GM12892 (cell line): ENCODE measurements at places on chromosomes 3 and 15.

DNA sequence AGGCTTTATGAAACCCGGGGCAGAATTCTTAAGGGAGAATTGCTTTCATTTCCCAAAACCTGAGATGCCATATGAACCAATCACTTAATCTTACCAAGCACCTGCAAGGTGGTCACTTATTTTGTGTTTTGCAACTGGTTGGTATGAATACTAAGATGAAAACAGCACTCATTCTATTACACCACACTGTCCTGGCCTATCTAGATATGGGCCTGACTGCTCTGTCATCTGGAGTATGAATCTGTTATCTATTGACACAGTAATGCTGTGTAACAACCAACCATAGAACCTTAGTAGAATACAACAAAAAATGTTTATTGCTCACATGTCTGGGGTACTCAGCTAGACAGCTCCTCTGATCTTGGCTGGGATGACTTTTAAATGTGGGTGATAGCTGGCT lies 74.8 kb downstream of the TMEM266 start:
- DNase-seq = no peak

DNA sequence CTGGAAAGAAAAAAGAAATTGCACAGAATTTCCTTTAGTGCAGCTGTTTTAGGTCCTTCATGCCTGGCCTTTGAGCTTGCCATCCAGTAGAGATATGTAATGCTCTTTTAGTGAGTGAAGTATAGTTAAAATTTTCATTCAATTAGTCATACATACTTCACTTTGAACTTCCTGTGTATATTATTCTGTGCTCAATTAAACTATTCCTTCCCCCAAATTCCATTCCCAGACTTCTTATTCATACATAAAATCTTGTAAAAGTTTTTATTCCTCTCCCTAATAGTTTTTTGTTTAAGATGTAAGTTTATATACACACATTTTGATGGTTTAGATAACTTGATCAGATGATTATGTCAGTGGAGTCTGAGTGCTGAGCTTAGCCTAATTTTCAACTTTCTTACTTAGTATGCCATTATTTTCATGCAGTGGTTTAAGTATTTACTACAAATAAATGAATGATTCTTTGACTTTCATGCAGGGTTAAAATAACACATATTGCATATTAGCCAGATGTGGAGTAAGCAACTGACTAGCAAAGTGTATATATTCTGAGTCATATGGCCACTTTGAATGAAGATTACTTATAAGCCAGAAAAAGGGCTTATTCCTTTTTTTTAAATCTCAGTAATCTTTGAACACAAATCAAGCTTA lies 42.5 kb upstream of the ABHD10 start:
- DNase-seq = no peak

GRCh38 chr3:171979081-171979480 lies 60.3 kb upstream of the FNDC3B start:
- DNase-seq = no peak

GRCh38 chr3:39350714-39351113 lies 21.2 kb downstream of the CCR8 start:
- no peak for DNase-seq

- no peak for DNase-seq
Observed at GRCh38 chr3:150227839-150228238, 180.3 kb upstream of the TSC22D2 start.

GRCh38 chr3:188853856-188854771 lies 317.7 kb upstream of the TPRG1 start:
- DNase-seq = no peak

DNA sequence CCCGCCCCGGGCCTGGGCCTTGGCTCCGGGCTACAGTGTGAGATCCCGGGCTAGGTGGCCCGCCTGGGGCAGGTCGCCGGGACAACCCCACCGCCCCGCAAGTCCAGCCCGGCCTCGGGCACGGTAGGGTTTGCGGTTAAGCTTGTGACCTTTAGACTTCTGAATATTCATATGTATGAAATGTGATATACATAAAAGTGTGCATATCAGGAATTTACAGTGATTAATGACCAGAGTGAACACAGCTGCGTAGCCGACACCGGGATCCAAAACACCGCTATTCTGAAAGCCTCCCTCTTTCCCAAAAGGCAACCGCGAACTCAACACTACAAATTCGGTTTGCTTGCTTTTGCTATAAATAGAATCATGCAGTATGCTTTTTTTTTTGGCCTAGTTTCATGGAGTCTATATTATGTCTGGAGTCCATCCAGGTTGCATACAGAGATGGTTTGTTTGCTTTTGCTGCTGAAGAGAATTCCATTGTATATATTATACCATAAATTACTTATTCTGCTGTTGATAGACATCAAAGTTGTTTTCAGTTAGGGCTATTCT lies 636 bp upstream of the SNRPA1 start:
- no peak for DNase-seq

DNA sequence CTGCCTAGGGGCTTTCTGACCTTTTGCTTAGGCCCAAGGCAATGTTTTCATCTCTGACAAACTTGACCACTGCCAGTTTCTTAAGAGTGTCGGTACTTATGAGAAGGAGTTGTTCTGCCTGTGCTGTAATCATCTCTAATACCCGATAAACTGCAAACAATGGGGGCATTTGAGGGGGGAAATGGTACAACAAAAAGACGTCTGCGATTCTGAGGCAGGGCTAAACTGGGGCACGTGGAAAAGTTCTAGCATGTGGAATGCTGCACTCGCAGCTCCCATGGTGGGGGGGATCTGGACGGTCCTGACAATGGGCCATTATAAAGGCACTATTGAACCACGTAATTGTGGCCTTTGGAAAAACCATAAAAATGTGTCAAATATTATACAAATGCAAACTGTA lies 73.1 kb upstream of the SAMMSON start:
- no peak for DNase-seq

DNA sequence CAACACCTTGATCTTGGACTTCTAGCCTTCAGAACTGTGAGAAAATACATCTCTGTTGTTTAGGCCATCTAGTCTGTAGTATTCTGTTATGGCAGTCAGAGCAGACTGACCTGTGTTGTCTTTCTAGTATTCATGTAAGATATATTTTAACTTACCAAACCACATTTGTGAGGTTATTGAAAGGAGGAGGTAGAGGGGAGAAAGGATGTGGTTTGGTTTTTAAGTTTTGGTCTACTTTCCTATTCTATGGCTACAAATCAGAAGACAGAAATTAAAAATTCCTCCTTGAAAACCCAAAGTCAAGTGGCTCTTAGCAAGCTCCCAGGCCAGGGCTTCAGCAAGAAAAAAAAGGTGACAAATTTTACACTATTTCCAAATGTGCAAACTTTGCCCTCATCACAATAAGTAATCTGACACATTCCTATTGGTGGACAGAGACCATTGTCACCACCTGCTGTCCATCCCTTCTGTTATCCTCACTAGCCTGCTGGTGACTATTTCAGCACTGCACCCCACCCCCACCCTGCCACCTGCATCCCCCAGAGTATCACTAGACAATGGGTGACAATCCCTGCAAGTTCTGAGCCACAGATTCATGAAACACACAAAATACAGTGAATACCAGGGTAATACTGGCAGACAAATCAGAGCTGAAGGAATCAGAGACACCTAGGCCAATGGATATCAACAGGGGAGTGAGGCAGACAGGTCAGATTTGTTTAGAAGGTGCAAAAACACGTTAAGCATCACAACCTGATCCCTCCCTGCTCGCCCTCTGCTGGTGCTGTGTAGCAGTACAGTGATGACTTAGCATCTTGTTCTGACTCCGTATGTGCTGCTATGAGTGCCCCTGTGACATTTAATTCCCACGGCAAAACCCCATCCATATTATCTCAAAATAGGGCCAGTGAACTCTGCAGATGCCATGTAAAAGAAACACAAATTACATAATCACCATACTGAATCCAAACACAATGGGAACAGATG lies 79.0 kb upstream of the DCLK3 start:
- no peak for DNase-seq

GRCh38 chr3:188208516-188208981 lies 54.6 kb downstream of the LPP start:
- no peak for DNase-seq

DNA sequence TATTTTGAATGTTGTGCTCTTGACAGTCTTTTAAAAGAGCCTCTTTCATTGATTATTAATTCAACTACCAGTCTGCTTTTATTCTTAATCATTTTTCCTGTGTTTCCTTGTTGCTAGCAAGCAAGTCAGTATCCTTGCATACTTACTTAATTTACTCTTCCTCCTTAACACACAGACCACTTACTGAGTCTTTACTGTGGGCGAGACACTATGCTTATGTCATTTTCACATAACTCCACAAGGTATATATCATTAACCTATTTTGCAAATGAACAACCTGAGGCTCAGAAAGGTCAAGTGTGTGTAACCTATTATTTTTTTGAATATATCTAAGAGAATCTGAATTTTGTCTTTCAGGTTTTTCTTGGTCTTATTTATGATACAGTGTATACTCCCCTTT lies 130.9 kb downstream of the WDR76 start:
- DNase-seq = no peak

DNA sequence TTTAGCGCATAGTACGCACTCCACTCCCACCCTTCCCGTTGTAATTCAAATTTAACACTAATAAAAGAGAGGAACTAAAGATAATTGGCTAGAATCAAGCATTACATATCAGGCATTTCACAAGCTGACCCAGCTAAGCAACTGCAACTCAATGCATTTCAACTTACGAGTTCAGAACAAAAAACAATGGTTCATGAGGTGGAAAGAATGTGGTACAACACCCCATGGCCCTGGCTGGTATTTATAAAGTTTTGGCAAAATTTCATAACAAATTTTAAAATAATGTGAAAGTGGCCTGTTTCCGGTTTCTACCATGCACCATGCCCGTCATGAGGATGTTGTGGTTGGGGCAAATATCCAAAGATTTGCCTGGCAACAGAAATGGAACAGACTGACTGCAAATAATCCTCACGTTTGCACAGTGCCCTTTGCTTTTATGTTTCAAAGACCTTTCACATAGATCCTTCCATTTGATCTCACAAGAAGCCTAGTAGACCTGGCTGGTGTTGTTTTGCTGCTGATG lies 455.3 kb upstream of the NR2F2 start:
- DNase-seq = no peak

DNA sequence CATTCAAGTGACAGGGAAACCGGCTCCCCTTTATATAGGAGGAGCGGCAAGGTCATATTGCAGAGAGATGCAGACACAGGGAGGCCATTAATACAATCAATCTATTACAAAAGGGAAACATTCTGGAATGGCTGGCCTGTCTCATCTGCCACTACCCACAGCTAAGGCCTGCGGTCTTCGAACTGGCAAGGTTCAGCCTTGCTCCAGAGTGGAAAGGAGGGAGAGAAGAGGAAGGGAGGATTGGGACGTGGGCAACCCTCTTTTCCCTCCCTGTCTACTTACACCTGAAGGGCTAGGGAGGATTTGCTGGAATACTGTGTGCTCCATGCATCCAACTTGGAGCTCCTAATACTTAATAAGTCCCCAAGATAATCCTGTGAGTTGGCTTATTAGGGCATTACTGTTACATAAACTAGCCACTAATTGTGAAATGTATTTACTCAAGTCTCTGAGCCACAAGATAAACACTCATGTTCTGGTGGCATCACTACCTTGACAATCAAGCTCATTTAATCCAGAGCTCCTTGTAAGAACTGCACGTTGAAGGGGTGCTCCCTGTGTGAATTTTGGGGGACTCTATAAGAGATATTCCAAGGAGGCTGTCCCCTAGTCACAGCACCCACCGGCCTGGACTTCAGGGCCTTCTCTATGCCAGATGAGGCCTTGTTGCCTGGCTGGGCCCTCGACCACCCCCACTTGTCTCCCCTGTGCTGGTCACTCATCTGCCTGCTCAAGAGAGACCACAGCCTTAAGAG lies 19.7 kb upstream of the CCDC174 start:
- DNase-seq = no peak

DNA sequence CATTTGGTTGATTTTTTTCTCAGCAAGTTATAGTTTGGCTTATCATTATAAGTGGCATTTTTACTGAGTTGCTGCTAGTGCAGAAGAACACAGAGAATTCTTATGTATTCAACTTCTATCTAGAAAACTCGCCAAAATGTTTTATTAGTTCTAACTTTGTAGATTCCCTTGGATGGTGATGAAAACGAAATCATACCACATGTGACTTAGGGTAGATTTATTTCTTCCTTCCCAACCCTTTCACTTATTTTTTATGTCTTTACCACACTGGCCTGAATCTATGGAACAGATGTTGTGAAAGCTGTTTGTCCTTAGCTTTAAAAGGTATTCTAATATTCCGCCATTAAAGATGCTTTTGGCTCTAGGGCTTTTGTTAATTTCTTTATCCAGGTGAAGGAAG lies 503.3 kb upstream of the CFAP20DC start:
- no peak for DNase-seq

- DNase-seq = no peak
Observed at GRCh38 chr3:41118461-41119390, 80.6 kb upstream of the CTNNB1 start.

GRCh38 chr3:31705736-31706135 lies 173.0 kb downstream of the STT3B start:
- DNase-seq = no peak

DNA sequence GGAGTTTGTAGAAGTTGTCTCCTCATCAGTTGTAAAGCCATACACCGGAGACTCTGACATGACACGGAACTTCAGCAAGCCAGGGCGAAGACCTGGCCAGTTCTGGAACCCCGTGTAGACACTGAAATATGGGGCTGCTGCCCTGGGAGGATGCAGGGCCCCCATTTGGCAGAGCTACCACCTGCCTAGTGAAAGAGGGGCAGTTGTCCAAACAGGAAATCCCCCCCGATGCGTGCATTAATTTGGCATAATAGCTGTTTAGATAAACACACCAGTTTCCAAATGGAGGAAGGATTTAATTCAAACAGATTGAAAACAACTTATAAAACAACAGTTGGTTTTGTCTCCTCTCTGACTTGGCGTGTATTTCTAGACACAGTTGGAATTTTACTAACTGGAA lies 357.2 kb downstream of the GABRG3 start:
- DNase-seq = no peak

GRCh38 chr15:92473756-92474155 lies 80.1 kb downstream of the ST8SIA2 start:
- DNase-seq = no peak

DNA sequence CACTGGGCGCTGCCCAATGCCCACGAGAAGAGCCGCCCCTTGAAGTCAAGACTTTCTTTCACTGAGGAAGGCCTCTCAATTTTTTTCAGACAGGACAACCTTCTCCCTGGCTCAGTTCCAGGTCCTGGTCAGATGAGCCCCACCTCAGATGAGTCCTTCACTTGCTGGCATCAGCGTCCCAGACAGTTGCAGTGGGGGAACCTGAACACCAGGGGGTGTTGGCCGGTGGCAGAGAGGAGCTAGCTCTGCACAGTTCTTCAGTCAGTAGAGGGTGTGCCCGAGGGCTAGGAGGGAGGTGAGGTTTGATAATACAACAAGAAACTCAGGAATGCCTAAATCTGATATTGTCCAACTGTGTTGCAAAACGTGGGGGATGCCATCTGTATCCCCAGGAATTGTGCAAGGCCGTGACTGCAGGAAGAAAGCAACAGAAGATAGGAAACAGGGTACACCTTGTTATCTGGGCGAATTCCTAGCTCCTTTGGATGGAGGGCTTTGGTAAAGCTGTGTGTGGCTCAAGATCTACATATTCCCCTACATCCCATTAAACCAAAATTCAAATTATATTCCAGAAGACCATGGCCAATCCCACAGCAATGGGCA lies 34.3 kb downstream of the CCR3 start:
- DNase-seq = no peak
